Uterus (tissue), 4 donors: ENCODE measurements at places on chromosomes 2 and 18. TPM values are rescaled to one million over a fixed set of nuclear protein-coding genes. Genes with fewer than 3 reads are reported as not detected.

GRCh38 chr2:980176-980575 is 29.5 kb downstream of the SNTG2 start:
- DNase-seq = no peak
- no peak overlapping the region for H3K27ac ChIP-seq
- H3K36me3 ChIP-seq = no peaks in the 10 kb centered on the region
- no peaks in the 10 kb centered on the region for H3K27me3 ChIP-seq
- no peak overlapping the region for H3K4me3 ChIP-seq

DNA sequence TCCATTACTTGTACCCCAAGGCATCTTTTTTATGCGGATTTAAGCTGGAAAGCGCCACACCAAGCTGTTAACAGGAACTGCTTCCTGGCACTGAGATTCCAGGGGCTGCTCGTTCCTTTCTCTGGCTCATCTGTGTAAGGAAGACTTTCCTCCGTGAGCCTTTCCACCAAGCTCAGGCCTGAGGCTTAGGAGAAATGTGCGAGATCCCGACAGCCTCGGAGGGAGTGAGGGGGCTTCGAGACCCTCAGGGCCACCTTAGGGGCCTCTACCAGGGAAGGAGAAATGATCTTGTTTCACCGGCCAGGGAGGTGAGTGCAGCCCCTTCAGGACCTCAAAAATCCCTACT is 17.1 kb downstream of the B3GNT7 start:
- no peaks in the 10 kb centered on the region for H3K4me1 ChIP-seq
- DNase-seq = no peak
- H3K4me3 ChIP-seq = peak overlapping the region; percentile 21
- no peaks in the 10 kb centered on the region for H3K36me3 ChIP-seq
- H3K27ac ChIP-seq = no peak overlapping the region
- H3K27me3 ChIP-seq = no peaks in the 10 kb centered on the region

DNA sequence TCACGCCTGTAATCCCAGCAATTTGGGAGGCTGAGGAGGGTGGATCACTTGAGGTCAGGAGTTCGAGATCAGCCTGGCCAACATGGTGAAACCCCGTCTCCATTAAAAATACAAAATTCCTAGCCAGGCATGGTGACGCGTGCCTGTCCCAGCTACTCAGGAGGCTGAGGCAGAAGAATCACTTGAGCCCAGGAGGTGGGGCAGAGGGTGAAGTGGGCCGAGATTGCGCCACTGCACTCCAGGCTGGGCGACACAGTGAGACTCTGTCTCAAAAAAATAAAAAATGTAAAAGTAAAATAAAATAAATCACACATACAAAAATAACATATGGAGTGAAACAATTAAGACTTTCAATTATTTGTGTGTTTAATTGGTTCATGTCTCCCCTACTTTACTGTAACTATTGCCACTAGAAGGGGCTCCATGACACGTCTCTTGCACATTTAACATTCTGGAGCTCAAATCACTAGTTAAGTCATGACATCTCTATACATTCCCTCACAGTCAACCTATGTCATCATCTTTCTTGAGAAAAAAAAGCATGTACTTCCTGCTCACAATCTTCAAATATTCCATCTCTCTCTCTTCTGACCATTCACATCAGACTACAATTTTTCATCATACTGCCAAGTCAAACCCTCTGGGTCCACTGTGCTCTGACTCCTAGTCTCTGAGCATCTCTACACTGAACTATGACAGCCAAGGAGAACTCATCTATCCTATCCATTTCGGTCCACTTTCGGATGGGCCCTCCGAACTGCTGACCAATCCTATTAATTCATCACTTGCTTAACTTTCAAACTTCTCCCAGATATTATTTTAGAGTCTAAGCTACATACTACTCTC is 6.7 kb downstream of the GFPT1 start:
- H3K36me3 ChIP-seq = no peaks in the 10 kb centered on the region
- no peak for DNase-seq
- H3K27me3 ChIP-seq = no peaks in the 10 kb centered on the region
- H3K4me3 ChIP-seq = no peak overlapping the region
- H3K27ac ChIP-seq = no peak overlapping the region
- no peaks in the 10 kb centered on the region for H3K4me1 ChIP-seq

DNA sequence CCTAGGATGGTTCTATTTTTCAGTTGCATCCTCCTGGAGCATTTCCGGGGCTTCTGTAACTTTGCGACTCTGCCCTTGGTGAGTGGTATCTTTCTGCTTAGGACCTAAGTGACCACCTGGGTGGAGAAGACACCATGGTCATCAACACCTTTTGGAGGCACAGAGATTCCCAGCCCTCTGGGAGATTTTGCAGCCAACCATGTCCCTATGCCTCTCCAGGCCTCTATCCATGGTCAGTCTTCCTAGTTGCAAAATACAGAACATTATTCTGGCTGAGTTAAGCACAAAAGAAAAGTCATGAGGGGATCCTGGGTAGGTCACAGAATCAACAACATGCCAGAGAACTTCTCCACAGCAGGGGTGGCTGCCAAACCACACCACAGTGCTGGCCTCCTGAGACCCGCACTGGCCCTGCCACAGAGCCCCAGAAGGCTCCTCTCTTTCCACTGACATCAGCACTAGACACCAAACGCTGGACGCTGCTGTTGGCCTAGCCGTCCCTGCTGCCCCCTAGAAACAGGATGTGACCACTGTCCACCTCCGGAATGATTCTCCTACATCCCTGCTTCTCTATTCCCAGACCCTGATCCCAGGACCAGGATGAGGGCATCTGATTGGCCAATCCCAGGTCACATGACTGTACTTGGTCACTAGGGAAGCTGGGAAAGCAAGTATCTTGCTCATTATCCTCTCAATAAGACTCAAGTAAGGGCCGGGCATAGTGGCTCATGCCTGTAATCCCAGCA is 47.7 kb downstream of the SMAD7 start:
- no peaks in the 10 kb centered on the region for H3K36me3 ChIP-seq
- DNase-seq = peak; percentile 50
- no peak overlapping the region for H3K4me3 ChIP-seq
- no peaks in the 10 kb centered on the region for H3K27me3 ChIP-seq

DNA sequence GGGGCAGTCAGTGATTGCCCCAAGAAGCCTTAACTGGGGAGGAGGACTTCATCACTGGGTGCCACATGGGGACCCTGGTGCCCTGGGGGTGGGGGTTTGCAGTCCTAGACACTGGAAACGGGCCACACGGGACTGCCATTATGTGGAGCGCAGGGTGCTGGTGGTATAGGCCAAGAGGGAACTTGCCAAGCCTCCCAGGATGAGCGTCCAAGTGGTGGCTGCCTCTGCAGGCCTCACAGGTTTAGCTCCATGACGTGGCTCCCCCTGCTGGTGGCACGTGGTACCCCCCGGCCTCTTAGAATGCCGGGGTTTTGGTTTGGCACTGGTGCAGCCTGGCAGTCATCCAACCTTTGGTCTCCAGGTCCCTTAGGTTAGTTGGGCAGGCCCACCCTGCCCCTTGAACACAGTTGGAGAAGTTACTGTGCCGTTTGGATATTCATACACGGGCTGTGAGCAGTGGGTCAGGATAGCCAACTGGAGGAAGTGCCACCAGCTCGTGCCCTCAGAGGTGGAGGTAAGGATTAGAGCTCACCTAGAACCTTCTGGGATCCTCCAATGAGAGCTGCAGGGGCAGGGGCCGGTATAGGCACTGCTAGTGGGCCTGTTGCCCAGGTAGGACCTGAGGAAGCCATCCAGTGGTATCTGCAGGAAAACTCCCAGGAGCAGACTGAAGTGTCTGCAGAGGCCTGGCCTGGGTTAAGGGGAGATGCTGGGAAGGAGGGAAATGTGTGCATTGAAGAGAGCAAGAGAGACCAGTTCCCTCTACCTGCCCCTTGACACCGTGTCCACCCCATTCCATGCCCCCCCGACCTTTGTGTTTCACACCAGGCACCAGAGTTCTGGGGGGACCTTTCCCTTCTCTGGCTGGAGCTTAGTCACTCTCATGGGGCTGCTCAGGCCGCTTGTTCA is 5.7 kb downstream of the PTMA start:
- DNase-seq = peak; percentile 86
- no peaks in the 10 kb centered on the region for H3K27me3 ChIP-seq
- H3K4me1 ChIP-seq = peaks cover 13% of the 10 kb centered on the region
- no peaks in the 10 kb centered on the region for H3K36me3 ChIP-seq

DNA sequence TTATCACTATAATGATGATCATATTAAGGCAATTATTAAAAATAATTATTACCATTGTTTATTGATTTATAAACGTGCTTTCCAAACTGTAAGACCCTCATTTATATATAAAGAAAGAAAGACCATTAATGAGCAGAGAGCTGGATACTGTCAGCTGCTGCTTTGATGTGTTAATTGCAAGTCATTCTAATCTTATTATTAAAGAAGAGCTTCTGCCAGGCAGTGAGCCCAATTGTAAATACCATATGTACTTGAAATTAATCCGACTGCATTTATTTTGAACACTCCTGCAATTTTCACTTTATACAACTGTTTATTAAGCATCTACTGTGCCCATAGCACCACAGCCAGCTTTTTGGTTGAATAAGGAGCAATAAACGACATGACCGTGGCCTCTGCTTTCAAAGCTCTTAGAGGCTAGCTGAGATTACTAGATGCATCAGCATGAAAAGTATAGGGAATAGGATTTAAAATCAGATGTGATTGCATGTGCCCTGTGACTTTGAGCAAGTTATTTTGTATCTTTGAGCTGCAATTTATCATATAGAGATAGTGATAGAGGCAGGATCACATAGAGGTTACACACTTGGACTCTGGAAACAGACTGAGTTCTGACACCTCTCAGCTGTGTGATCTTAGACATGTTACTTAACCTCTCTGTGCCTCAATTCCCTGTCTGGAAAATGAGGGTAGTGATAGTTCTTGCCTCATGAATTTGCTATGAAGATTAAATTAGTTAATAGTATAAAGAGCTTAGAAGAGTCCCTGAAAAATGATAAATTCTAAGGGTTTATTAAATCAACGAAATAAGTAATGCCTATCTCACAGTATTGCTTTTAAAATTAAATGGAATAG is 83.4 kb downstream of the MYCN start:
- H3K27ac ChIP-seq = no peak overlapping the region
- H3K36me3 ChIP-seq = no peaks in the 10 kb centered on the region
- DNase-seq = no peak
- H3K4me1 ChIP-seq = no peaks in the 10 kb centered on the region
- no peaks in the 10 kb centered on the region for H3K27me3 ChIP-seq

GRCh38 chr2:49577041-49577440 is 422.7 kb upstream of the FSHR start:
- no peak overlapping the region for H3K4me3 ChIP-seq
- no peaks in the 10 kb centered on the region for H3K27me3 ChIP-seq
- H3K4me1 ChIP-seq = no peaks in the 10 kb centered on the region
- no peak for DNase-seq

DNA sequence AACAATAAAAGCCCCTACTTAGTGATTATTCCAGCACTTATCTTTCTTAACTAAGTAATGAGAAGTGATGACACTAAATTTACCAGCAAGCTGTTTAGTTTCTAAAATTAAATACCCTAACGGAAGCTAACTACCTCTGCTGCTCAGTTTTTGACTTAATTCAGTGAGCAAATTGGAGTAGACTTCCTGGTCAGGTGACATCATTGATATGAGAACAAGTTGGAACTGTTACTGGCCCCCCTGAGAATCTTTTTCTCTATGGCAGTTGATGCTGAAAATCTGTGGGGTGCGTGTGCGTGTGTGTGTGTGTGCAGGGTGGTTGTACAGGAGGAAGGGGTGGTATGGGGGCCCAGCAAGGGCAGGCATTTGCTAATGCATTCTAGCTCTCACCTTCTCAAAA is 35.5 kb upstream of the BMP10 start:
- H3K4me3 ChIP-seq = no peak overlapping the region
- no peak overlapping the region for H3K27ac ChIP-seq
- DNase-seq = no peak
- no peaks in the 10 kb centered on the region for H3K27me3 ChIP-seq

- no peaks in the 10 kb centered on the region for H3K36me3 ChIP-seq
- no peak overlapping the region for H3K4me3 ChIP-seq
- no peak overlapping the region for H3K27ac ChIP-seq
- DNase-seq = no peak
- H3K27me3 ChIP-seq = no peaks in the 10 kb centered on the region
These were observed 519.5 kb downstream of the NRXN1 start for GRCh38 chr2:50512397-50512796.

QPCT gene
- total RNA-seq = 6.3 TPM

ZSWIM2 gene
- not detected for total RNA-seq

IL1R1 gene
- 94.5 TPM for total RNA-seq
